ENCODE measurements at places on chromosomes 11 and 22.

GRCh38 chr11:16969010-16969999, 44.9 kb downstream of the PLEKHA7 start:
- DNase-seq: no peak

DNA sequence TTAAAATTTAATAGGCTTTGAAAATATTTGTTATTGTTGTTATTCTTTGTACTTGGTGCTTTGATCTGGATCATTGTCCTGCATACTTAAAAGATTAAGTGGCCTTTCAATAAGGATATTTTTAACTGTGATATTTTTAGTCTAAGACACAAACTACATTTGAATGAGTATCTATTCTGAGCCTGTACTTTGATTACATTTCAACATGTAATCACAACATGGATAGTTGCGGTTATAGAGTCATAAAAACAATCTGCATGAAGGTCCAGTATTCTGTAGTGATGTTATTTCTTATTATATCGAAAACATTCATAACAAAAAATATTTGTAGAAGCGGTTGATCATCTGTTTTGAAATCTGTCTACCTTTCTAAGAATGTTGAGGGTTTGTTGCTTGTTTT, 58.6 kb downstream of the HIPK3 start:
- DNase-seq: no peak

DNA sequence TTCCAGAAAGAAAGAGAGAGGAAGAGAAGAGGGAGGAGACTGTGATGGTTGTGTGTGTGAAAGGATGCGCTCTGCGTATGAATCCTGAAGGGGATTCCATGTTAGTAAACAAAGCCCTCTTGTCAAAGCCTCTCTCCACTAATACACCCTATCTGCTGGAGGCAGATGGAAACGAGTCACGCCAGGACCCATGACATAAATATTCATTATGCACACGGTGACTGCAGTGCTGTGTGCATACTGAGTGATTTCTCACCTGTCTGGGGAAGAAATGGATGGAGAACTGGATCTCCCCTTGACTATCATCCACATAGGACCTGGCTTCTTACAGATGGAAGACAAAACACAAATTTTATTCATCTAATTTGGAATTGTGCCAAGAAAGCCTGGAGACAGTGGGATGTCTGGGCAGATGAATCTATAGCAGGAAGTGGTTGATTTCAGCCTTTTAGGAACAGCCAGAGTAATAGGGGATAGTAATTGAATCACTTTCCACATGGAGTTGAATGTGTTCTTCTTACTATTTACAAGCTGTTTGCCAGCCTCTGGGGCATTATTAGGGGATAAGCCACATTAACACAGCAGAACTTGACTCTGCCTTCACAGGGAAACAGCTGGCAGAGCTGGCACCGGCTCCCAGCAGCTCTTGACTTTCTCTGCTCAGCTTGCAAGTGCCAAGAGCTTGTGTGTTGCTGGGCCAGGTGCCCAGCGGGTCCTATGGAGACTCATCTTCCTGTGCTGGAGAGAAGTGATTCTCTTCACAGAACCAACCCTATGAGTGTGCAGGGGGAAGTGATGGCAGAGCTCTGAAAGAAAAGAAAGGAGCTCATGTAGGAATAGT, 9.0 kb downstream of the MTNR1B start:
- no peak for DNase-seq

DNA sequence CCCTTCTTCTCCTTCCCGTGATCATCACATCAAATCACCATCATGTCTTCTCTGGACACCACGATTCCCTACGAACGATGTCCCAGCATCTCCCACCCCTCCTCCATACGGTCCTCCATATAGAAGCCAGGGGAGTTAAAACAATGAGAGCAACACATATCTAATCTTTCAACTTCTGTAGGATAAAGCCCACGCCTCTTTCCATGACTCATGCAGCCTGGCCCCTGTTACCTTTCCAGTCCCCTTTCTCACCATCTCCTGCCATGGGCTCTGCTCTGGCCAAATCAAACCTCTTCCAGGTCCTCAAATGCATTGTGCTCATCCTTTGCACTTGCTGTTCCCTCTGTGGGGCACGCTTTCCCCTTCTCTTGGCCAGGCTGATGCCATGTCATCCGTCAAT, 23.6 kb downstream of the RPS6KA4 start:
- no peak for DNase-seq

DNA sequence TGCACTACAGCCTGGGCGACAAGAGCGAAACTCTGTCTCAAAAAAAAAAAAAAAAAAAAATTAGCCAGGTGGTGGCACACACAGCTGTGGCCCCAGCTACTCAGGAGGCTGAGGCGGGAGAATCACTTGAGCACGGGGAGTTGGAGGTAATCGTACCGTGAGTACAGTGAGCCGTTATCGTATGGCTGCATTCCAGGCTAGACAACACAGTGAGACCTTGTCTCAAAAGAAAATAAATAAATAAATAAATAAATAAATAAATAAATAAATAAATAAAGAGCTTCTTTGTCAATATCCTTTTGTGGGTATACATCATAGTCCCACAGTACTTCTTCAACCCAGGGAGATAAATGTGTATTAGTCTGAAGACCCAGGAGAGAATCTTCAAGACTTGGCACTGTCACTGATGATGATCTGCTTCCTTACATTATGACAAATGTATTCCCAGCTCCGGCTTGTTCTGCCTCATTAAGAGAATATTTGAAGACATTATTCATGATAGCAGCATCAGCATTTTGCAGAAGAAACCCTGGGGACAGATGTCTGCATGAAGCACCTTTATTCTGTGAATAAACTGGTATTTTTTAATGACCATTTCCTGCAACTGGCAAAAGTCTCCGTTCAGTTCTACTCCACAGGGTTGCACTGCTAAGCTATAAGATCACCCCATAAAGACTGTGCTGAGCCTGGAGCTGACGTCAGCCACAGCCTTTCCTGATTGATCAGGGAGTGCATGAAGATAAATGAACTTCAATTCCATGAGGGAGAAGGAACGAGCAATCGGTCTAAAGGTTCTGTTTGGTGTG, 1.6 kb upstream of the ACY3 start:
- no peak for DNase-seq

DNA sequence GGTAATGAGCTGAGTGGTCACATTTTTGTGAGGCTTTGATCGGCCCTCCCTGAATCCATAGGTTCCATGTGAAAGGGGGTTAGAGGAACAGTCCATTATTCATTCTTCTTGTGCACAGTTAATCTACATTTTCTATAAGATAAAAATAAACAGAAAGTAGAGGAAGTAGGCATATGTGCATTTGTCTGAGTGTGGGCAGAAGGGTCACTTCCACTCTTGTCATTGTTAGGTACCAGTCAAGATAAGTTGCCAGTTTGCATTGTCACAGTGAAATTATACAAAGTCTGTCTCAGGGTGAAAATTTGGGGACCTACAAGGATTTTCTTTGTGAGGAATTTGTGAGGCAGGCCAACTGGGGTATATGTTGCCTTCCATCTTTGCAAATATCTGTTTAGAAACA, 4.6 kb upstream of the APOL4 start:
- no peak for DNase-seq
